ENCODE measurements at places on chromosomes 16 and 17.

- no peak for DNase-seq
Observed at GRCh38 chr17:27905447-27906225, 12.5 kb upstream of the LYRM9 start.

DNA sequence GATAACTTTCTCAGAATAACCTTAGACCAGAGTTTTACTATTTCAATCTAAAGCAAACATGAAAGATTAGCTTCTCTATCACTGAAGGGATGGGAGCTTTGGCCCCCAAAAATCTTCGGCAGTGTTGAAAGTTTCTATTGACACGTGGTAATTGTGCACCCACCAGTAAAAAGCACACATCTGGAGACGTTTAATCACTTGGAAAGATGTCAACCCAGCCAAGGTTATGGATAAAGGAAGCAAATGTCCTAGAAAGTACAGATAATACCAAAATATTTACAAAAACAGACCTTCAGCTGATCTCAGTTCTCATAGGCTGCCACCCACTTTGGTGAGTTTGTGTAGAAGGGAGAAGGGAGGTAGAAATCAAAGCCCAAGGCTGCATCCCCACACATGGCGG is 5.3 kb downstream of the MYCBPAP start:
- DNase-seq, result no peak

- peak; percentile 30 for DNase-seq
Observed at GRCh38 chr16:62954144-62955032, 918.1 kb upstream of the CDH8 start.

DNA sequence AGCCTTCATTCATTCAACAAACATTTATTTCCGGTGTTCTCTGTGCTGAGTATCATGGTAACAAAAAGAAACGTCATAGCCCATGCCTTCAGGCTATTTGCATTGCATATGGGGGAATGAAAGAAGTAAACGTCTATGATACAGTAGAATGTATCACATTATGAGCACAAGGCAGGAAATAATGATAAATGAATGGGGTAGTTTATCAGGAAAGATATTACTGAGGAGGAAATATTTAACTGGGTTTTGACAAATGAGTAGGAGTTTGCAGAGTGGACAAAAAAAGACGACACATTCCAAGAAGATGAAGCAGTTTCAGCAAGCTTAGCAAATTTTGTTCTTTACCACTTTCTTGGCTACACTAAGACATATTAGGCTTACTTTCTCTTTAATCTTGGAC is 1.3 kb upstream of the KRTAP4-7 start:
- no peak for DNase-seq

- DNase-seq, result no peak
Observed at GRCh38 chr16:65002265-65002664, 119.6 kb downstream of the CDH11 start.

GRCh38 chr17:81710514-81711308 is 1.4 kb upstream of the SLC25A10 start:
- peak; percentile 51 for DNase-seq

GRCh38 chr16:10625595-10626357 is 45.4 kb upstream of the EMP2 start:
- DNase-seq, result no peak

DNA sequence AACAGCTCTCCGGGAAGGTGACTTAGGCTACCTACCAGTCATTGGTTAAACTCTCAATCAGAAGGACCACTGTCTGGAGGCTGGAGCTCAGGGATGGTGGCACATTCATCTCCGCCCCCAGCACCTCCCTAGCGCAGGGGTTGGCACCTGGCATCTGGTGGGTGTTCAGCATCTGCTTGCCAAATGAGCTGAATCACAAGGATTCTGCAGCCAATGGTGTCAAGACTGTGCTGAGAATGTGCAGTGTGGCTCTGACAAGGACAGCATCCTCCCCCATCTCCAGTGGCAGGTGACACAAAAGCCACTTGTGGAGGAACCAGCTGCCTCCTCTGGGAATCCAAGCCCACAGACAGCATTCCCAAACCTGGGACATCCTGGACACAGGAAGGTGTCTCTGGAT is 35.2 kb downstream of the PLXDC1 start:
- DNase-seq, result no peak

- DNase-seq, result peak; percentile 42
Observed at GRCh38 chr16:86874141-86874540, 295.8 kb downstream of the FOXL1 start.

DNA sequence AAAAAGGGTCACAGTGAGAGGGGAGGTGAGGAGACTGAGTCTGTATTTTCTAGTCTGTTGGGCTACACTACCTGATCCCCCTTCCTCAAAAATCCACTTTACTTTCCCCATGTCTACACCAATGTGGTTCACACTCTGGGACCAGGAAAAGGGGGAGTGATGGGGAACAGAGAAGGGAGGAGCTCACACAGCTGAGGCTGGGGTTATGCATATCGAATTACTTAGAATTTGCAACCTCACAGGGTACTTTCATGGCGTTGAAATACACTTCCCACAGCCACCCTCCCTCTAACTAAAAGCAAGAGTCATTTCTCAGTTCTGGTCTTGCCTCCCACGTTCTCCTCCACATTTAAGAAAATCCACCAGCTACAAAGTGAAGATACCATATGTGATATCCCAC is 14.1 kb downstream of the MAPT start:
- no peak for DNase-seq

DNA sequence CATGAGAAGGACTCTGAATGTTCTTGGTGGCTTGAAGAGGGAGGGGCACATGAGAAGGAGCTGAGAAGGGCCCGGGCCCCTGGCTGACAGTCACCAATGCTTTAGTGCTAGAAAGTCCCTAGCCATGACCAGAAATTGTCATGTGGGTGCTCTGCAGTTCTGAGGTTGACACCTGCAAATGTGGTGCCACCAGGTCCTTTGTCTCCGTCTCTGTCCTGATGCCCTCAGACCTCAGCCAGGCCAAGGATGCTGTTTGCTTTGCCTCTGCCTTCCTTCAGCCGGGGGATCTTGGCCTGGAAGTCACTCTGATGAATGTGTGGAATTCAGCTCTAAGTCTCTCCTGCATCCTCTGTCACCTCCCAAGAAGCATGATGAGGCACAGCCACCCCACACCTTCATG is 63.6 kb downstream of the TNFRSF13B start:
- DNase-seq, result no peak

DNA sequence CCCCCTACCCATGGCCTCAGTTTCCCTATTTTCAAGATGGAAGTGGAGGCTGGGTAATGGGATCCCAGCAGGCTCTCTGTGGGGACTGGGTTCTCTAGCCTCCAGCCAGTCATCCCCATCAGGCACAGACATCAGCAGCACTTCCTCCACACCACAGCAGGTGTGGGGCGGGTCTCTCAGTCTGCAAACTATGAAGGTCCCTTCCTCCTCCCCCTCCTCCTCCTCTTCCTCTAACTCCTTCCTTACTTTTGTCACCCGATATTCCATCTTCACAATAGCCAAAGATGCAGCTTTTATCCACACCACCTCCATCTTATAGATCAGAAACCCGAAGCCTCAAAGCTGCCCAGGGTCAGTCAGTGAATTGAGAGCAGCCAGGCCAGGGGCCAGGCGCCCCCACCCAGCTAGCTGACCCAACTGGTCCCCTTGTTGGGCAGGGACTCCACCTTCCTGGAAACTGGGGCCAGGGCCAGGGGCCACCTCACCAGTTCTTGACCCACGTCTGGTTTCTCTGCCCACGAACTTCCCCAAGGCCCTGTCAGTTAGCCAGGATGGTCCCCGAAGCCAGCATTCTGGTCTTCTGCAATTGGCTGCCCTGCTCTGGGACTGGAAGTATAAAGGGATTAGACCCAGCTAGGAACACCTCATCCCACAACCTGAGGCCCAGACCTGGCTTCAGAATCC is 2.5 kb downstream of the FAM83G start:
- DNase-seq, result no peak

DNA sequence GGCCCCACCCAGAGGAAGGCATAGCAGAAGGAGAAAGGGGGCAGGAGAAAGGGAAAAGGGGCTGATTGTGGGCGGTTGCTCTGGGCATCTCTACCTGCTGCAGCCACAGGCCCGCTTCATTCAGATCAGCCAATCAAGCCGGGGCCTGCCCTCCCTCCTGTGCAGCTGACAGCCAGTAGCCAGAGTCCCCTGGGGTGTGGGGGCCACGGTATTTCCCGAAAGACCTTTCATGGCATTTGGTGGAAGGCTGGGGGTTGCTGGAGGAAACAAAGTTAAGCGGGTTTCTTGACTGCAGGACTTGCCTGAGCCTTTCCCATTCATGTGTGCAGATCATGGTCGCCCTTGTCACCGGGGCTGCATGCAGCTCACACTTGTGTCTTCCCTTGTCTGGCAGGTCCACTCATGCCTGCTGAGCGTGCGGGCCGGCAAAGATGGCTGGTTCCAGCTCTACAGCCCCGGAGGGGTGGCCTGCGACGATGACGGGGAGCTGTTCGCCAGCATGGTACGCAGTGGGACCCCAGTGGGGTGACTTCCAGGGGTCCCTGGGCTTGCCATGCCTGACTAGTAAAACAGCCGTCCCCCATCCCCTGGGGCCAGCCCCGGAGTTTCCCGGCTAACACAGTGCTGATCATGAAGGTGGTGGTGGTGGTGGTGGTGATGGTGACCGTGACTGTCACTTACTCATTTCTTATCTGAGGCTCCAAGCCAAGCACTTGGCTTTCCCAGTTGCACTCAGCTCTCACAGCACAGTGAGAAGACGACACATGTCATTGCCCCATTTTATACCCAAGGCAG is 82.7 kb upstream of the PLCG2 start:
- DNase-seq, result no peak

- DNase-seq, result no peak
Observed at GRCh38 chr17:73210002-73210678, 17.3 kb downstream of the COG1 start.
